ENCODE measurements at places on chromosomes 5 and 9.
A peak's percentile ranks its signal among the peaks of the same experiment; 100 is the strongest.

GRCh38 chr9:15420796-15421195, 1.9 kb upstream of the SNAPC3 start:
- DNase-seq: no peak

DNA sequence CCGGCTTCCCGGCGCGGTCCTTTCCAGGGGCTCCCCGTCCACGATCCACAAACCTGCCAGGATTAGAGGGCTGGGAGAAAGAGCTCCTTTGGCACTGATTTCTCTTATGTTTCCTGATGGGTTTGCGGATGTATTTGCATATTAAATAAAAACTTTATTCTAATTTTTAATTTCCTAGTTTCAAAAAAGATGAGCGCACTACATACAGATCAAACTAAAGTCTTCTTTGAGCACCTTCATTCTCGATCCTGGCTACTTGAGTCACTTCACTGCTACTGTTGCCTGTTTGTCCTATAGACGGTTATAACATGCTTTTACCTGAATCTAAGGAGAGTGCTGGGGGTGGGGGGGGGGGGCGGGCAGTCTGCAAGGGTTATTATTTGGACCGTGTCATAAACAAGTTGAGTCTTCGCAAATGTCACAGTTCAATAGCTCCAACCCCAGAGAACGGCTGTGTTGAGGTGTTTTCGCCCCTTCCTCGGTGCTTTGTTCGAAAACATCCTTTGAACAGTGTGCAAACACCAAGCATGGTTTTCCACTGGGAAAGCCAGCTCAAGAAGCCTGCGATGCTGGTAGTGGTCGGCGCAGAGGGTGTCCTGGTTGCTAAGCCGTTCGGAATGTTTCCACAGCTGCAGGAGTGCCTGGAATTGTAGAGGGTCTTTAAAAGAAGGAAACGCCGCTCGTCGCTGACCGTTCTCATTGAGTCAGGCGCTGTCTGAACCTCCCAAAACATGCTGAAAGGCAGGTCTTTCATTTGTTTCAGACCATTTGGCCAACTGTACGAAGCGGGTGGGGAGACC, 1.1 kb upstream of the STK10 start:
- peak; percentile 80 for DNase-seq

DNA sequence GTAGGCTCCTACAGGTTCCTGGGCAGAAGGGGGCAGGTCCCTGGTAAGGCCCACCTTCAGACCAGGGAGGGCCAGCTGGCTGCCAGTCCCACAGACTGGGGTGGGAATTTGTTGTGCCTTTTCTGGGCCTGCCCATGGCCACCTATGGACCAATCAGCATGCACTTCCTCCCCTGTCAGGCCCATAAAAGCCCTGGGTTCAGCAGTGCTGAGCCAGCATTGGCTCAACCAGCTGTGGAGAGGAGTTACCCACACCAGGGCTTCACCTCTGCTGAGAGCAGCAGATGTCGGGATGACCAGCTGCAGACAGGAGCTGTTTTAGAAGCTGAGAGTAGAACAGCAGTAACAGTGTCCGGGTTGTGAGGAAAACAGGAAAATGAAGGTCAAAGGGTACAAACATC, 373.4 kb upstream of the ACO1 start:
- no peak for DNase-seq

- peak; percentile 15 for DNase-seq
Measured at GRCh38 chr5:155728146-155728856, 598.7 kb upstream of the SGCD start.

- DNase-seq: no peak
Measured at GRCh38 chr5:149298163-149298562, 26.5 kb downstream of the AFAP1L1 start.

DNA sequence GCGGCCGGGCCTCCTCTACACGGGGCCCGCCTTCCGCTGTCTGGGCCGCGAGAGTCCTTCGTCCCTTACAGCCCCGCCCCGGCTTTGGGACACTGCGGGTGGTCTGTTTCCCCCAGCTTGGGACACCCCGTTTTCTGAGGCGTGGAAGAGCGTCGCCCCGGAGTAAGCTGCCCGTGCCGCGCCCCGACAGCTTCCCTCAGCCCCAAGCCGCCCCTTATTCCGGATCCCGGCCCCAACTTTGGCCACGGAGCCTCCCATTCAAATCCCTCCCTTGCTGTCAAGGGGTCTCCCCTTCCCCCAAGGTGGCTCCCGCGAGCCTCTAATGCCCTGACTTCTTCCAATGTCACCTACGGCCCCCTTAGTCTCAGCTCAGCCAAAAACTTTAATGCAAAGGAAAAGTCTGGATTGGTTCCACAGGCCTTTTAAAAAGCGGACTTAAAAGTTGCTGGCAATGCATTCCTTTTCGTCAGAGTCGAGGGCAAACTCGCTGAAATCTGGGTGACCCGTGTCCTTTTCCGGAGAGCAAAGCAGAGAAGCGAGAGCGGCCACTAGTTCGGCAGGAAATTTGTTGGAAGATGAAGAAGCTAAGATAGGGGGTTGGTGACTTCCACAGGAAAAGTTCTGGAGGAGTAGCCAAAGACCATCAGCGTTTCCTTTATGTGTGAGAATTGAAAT, 19.8 kb downstream of the EXOSC2 start:
- no peak for DNase-seq

- no peak for DNase-seq
Measured at GRCh38 chr5:81313686-81314085, 12.3 kb downstream of the ZCCHC9 start.

GRCh38 chr5:66440202-66440680, 156.0 kb upstream of the MAST4 start:
- DNase-seq: peak; percentile 35
